ENCODE measurements at places on chromosomes 16 and 17.

DNA sequence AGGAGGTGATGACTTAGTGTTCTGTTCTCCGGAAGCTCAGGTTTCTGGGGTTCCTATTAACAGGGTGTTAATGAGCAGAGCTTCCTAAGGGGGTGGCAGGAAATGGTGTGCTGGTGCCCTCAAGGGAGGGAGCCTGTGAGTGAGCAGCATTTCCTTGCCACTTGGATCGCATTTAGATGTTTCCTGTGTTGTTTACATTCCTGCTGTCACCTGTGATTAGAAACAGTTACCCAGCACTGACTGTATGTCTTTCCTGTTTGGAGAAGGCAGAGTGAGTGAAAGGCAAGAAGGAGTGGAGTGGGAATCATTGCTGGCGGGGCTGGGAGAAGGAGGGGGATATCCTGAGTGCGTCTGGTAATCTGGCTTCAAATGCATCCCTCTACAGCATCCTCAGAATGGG is 214.6 kb downstream of the CCDC182 start:
- no peak for DNase-seq

DNA sequence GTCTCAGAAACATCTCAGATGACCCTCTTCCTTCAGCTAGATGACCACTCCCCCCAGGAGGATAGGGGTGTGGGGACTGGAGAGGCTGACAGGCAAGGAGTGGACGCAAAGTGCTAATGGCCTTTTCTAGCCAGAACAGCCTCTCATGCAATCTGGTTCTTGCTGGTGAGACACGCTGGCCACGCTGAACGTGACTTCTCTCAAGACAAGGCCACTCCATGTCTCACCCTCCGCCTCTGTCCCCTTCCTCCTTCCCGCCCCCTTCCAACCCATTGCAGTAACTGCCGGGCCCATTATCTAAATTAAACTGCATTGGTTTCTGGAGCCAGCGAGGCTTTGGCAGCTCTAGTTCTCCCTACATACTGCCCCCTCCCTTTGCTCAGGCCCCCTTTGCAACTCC is 9.5 kb downstream of the CACNA1G start:
- no peak for DNase-seq

DNA sequence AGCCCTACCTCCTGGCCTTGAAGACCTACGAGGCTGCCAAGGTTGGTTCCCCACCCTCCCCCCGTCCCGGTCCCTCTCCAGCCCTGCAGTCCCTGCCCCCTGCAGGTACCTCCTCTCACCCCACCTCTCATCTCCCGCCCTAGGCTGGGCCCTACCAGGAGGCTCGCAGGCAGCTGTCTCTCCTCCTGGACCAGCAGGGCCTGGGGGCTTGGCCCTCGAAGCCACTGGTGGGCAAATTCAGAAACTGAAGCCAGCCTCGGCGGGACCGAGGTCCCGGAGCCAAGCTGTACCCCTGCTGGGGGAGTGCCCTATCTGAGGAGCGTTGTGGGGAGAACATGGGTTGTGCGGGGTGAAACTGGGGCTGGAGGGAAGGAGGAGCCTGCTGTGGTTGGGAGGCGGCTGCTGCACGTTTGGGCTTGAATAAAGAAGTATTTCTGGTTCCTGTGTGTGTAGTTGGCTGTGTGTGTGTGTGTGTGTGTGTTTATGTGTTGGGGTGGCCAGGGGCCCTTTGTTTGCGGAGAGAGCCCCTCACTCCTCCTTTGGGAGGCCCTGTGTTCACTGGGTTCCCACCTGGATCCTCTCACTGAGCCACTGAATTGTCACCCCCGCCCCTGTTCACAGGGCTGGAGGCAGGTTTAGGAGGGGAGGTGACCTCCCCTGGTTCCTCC is 5.9 kb downstream of the ADAD2 start:
- no peak for DNase-seq

DNA sequence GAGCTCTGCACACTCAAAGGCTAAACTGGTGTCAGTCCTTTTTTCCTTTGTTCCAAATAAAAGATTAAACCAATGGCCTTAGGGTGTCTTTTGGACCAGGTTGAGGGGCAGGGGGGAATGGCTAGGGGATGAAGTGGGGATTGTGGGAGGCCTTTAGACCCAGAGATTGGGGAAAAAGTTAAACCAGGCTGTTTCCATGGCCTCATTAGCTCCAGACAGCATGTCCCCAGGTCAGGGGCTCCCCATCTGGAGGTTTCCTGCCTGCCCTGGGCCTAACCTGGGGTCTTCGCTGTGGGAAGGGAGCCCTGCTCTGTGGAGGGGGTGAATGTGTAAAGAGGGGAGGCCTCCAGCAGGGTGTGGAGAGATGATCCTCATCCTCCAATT is 10.3 kb downstream of the FKBP10 start:
- no peak for DNase-seq

DNA sequence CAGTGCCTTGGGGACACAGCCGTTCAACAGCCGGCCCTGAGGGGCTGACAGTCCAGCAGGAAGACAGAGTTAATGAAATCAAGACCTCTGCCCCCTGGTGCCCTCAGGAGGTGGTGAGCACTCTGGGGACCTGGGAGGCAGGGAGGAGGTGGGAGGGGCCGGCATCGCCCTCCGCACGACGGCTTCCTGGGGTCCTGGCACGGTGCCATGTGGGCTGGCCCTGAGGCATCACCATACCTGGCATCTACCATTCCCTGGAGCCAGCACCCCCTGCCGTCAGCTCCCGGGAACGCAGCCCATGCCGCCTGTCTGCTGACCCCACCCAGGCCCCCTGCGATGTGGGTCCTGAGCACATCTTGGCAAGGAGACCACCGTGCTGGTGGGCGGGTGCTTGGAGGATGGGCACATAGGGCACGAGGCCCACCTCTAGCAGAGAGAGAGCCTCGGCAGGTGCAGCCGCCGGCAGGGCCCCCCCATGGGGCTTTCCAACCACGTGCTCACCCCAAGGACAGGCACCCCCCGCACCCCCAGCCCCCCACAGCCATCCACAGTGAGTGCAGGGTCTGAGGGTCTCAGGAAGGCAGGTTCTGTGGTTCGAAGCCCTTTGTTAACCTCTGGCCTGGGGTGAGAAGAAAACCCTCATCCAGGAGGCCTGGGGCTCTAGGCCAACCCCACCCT is 52.5 kb downstream of the ZFPM1 start:
- peak; percentile 73 for DNase-seq

- DNase-seq = no peak
Observed at GRCh38 chr17:45061606-45062205, 589 bp downstream of the NMT1 start.

GRCh38 chr17:1737531-1738291 is 5.0 kb upstream of the SERPINF2 start:
- no peak for DNase-seq

- DNase-seq = peak; percentile 16
Observed at GRCh38 chr17:42133461-42134041, 10.9 kb downstream of the HSPB9 start.

GRCh38 chr17:33049781-33050414 is 58.3 kb downstream of the SPACA3 start:
- DNase-seq = peak; percentile 22

- DNase-seq = peak; percentile 95
Observed at GRCh38 chr16:67846320-67847063, at the start of gene NUTF2. NUTF2 (plus strand) TSS chr16:67846933; CDS start chr16:67865131, 18,198 bp downstream.

- no peak for DNase-seq
Observed at GRCh38 chr16:25171390-25171789, 45.4 kb upstream of the AQP8 start.

DNA sequence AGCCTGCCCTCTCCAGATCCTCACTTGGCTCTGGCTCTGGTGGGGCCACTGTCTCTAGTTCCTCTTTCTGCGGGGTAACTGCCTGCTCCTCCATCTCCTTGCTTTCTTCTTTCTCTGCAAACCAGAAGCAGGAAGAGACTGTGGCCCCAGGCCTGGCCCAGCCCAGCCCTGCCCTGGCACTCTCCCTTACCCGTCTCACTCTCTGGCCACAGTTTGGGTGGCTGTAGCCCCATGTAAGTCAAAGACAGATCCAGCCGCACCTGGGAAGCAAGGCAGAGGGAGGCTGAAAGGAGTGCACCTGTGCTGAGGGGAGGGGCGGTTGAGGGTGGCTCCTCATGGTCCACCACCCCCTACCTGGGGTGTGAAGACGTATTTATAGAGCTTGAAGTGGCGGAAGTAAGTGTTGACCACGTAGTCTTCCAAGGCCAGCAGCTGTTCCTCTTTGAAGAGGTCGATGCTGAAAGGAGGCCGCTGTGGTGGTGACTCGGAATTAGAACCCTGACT is 2.8 kb downstream of the CFAP119 start:
- peak; percentile 44 for DNase-seq

GRCh38 chr17:73962308-73962707 is 241.2 kb upstream of the RPL38 start:
- no peak for DNase-seq

GRCh38 chr17:19781488-19782458 is 33.7 kb upstream of the ALDH3A1 start:
- DNase-seq = no peak

DNA sequence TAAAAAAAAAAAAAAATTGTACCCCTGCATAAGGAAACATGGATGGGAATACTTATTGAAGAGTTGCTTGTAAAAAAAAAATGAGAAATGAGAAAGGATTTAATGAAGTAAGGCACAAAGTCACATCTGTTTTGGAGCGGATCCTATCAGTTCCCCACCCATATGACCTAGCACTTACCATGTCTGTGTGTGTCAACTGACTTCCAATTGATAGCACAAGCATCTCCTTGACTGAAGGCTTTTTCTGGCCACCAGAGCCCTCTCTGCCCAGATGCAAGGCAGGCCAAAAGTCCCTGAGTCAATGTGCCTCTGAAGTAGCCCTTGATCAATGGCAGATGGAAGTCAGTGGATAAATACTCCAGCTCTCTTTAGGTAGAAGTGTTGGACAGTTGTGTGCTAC is 13.4 kb upstream of the NLK start:
- no peak for DNase-seq

- no peak for DNase-seq
Observed at GRCh38 chr16:86075488-86075785, 176.5 kb downstream of the IRF8 start.

DNA sequence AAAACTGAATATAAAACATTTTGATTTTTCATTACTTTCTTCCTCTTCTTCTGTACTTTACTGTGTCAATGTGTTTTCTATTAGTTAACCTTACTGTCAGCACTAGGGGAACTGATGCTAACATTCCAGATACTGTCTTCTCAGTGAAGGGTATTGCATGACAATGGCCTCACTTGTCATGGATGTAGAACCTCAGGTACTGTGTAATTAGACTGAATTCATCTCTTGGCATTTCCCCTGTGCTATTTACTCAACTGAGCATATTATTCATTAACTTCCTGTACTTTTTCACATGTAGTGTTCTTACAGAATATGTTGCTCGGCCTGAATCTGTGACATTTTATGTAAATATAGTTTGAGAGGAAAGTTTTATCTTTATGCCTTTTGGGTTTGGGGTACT is 237.0 kb downstream of the CA10 start:
- DNase-seq = no peak

GRCh38 chr17:37037590-37038155 is 88.9 kb downstream of the AATF start:
- DNase-seq = no peak

DNA sequence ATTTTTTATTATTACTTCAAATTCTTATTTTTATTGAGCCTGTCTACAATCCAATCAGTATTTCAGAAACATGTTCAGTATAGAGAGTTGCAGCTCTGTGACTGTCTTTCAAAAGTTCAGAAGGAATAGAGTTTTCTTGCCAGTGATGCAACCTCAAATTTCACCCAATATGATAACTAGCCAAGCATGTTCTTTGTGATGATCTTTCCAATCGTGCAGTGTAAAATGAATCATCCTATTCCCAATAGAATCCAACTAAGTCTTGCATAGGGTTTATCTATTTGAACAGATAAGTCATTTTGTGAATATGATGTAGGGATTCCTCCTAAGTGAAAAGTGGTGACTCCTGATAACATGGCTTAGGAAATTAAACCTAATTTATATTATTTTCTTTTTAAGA is 937.8 kb downstream of the KCNJ2 start:
- DNase-seq = no peak

GRCh38 chr17:14452856-14453255 is 152.0 kb downstream of the HS3ST3B1 start:
- DNase-seq = no peak

GRCh38 chr17:1834380-1835149 is 4.8 kb downstream of the RPA1 start:
- DNase-seq = peak; percentile 39

DNA sequence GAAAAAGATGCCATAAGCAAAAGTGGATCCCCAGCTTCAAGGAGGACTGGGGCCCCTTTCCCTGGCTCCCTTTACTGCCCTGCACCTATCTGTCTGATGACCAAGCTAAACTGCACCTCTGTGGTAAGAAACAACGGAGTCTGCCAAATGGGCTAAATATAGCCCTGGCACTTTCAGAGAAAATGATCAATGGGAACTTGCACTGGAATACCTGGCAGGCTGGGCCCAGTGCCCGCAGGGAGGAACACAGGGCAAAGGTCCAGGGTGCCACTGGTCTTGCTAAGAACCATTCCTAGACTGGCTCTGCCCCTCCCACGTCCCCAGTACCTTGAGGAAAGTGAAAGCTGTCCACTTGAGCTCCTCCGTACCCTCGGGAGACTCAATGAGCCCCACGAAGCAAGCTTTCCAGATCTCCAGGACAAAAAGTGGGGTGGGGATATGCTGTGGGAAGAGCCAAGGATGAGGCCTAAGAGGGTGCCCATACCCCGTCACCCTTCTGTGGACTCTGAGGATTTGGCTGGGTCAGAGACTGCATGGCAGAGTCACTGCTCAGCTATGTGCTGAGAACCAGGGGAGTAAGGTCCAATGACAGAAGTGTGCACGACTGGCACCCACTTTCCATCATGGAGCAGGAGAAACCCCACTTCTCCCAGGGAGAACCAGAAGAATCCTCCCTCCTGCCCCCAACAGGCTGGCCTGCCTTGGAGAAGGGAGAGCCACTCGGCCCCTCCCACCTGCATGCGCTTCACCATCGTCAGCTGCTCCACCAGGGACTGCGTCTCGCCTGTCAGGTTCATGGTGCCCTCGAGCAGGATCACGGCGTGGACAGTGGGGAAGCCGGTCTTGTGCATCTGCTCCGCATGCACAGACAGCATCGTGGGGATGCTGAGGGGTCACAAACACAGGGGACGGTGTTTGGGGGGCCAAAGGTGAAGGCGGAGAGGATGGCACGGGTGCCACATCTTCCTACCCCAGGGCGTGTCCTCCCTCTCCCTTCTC is 17.4 kb downstream of the CSF3 start:
- no peak for DNase-seq

DNA sequence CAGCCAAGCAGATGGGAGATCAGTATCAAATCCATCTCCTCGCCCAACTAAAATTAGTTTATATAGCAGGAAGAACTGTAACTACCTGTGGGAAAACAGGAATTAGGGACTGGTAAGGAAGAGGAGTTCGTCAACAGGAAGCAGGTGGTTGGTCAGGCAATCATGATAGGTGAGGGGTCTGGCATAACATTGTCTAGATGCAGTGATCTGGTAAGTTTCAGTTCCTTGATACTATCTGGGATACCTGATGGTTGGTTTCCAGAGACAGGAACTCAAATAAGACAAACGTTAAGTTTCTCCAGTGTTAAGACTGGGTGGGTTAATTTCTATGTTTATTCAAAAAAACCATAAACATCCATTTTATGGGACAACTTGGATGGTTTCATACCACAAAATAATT is 53.8 kb downstream of the CEP112 start:
- no peak for DNase-seq

DNA sequence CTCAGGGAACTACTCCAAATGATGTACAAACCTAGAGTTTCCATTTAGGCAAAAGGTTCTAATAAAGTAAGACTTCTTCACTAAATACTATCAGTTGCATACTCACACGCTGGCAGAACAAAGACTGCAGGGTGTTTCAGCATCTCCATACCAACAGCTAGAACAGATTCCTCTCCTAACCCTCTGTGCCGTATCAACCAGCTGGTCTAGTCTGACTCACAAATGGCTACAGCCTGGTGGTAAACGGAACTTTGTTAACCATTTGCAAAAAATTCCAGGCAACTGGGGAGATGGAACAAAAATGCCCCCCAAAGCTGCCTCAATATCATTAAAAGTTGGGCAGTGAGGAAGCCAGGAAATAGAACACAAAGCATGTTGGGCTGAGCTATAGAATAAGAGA is 217.1 kb downstream of the GRIN2A start:
- no peak for DNase-seq

All from CD4-positive, alpha-beta T cell treated with Interleukin-4 for 1 hour (primary cell).